Karpas-422 (cell line): ENCODE measurements at places on chromosomes 11 and 22. TPM values are rescaled to one million over a fixed set of nuclear protein-coding genes. Genes with fewer than 3 reads are reported as not detected.

PRDX5 gene
- total RNA-seq, result 205 and 428 TPM in 2 replicates

DERL3 gene
- total RNA-seq, result 16.3 and 21.7 TPM in 2 replicates

DNA sequence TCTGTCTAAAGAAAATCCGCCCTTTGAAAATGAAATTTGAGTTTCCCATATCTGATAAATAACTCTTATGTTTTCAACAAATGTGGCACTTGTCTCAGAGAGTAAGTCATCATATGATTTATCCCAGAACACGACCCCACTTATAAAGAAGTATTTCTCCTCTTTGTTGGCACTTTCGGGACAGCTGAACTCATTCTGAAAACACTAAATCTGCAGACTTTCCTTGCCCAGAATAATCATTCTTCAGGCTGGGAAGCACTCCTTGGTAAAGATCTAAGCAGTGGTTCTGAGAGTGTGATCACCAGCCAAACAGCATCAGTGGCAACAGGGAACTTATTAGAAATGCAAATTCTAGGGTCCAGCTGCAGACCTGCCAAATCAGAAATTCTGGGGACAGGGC lies 532.2 kb upstream of the API5 start:
- H3K4me1 ChIP-seq, result no peaks in the 10 kb centered on the region
- H3K27me3 ChIP-seq, result no peaks in the 10 kb centered on the region
- no peak overlapping the region for H3K27ac ChIP-seq
- H3K4me3 ChIP-seq, result no peak overlapping the region
- DNase-seq, result no peak

DNA sequence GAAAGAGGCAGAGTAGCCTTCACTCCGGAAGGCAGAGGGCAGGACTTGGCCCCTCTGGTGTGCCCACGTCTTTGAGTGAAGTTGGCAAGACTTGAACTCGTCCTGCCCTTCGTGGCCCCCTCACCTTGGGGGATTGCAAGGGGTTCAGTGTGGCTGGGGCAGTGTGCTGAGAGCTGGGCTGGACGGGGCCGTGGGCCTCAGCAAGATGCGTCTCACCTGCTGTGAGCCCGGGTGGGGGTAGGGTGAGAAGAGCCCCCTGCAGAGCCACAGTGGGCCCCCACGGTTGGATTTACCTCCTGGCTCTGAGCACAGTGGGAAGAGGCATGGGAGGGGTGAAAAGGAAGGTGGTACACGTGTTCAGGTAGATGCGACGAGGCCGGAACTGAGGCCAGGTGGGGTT lies 81.4 kb upstream of the ATXN10 start:
- DNase-seq, result no peak
- no peak overlapping the region for H3K27ac ChIP-seq
- H3K27me3 ChIP-seq, result no peaks in the 10 kb centered on the region
- no peak overlapping the region for H3K4me3 ChIP-seq
- no peaks in the 10 kb centered on the region for H3K4me1 ChIP-seq

DNA sequence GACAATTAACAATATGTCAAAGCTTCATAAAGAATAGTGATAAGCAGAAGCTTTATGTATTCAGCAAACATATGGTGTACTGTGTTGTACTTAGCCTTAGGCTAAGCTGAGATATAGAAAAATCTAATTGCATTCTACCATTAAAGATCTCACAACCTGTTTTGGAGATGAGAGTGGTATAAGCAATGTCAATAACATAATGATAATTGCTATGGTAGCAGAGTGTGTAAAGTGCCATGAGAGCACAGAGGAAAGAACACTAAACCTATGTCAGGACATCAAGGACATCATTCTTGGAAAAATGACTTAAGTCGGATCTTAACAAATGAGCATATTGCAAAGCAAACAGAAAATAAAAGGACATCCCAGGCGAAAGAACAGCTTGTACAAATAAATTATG lies 28.6 kb upstream of the ANGPTL5 start:
- H3K27ac ChIP-seq, result no peak overlapping the region
- H3K4me1 ChIP-seq, result no peaks in the 10 kb centered on the region
- no peaks in the 10 kb centered on the region for H3K36me3 ChIP-seq

- no peak for DNase-seq
- H3K27ac ChIP-seq, result no peak overlapping the region
- peaks cover 11% of the 10 kb centered on the region for H3K4me1 ChIP-seq
- H3K36me3 ChIP-seq, result peaks cover 4% of the 10 kb centered on the region; the same call in 1 of the 2 replicates
Observed at GRCh38 chr11:78381865-78382264, 35.8 kb downstream of the GAB2 start.

DNA sequence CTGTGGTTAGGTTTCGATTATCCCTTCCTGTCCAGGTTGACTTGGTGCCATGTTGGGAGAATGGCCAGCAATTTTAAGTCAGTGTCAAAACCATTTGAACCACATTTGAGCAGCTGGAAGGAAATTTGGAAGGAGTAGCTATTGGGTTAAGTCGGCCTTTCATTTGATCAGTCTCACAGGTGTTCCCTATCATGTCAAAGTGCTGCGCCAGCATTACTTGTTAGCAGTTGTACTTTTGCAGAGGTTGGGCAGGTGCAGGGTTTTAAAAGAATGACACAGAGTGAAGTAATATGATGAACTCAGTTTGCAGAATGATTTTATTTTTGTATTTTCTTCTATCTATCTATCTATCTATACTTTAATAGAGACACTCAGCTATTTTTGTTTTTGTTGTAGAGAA lies 6.4 kb upstream of the TYMP start:
- H3K4me3 ChIP-seq, result no peak overlapping the region
- H3K27ac ChIP-seq, result peak overlapping the region; percentile 95
- DNase-seq, result peak; percentile 49
- no peaks in the 10 kb centered on the region for H3K27me3 ChIP-seq
- H3K36me3 ChIP-seq, result no peaks in the 10 kb centered on the region
- peaks cover 75% of the 10 kb centered on the region for H3K4me1 ChIP-seq

DNA sequence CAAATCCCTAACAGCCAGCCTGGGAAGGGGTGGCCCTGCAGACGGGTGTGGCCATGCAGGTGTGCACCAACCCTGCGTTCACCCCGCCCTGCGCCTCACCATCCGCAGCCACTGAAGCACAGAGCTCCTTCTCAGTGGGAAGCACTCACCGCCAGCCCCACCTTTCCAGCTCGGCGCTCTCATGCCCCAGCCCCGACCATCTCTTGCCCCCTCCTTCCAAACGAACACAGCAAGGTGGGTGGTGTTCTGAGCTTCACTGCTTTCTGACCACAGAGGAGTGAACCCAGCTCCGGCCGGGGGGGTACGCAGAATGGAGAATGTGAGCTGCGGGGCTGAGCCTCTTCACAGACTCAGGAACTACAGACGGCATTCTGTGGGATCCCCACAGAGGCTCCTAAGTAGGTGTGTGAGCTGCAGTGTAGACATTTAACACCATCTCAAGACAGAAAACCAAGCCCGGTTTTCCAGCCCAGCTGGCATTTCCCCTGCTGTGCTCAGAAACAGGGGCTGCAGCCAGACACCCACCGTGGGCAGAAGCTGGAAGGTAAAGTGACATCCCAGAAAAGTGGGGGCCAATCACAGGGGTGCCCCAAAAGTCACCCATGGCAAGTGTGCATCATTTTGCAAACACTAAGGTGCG lies 88.4 kb upstream of the RTL6 start:
- H3K27me3 ChIP-seq, result no peaks in the 10 kb centered on the region
- no peak overlapping the region for H3K27ac ChIP-seq

- no peak overlapping the region for H3K4me3 ChIP-seq
- no peak overlapping the region for H3K27ac ChIP-seq
- H3K36me3 ChIP-seq, result no peaks in the 10 kb centered on the region
- no peak for DNase-seq
- H3K27me3 ChIP-seq, result no peaks in the 10 kb centered on the region
Observed at GRCh38 chr22:23457380-23457985, 122.6 kb downstream of the IGLL1 start.

GRCh38 chr22:45537734-45538181 lies 35.1 kb downstream of the FBLN1 start:
- no peak overlapping the region for H3K4me3 ChIP-seq
- no peak overlapping the region for H3K27ac ChIP-seq
- no peaks in the 10 kb centered on the region for H3K4me1 ChIP-seq
- no peak for DNase-seq

- H3K27me3 ChIP-seq, result no peaks in the 10 kb centered on the region
- no peaks in the 10 kb centered on the region for H3K4me1 ChIP-seq
- no peak for DNase-seq
- H3K36me3 ChIP-seq, result no peaks in the 10 kb centered on the region
- H3K27ac ChIP-seq, result no peak overlapping the region
- no peak overlapping the region for H3K4me3 ChIP-seq
Observed at GRCh38 chr11:15806217-15806616, 550.1 kb downstream of the SOX6 start.

- H3K27ac ChIP-seq, result no peak overlapping the region
- no peaks in the 10 kb centered on the region for H3K4me1 ChIP-seq
- H3K27me3 ChIP-seq, result no peaks in the 10 kb centered on the region
- DNase-seq, result no peak
Observed at GRCh38 chr11:16703795-16704194, 34.7 kb upstream of the C11orf58 start.

NXPE1 gene
- total RNA-seq, result not detected in 2 replicates

GRCh38 chr11:85627332-85627997 lies at the start of gene DLG2:
DLG2 (minus strand) TSS chr11:85627344.
- H3K36me3 ChIP-seq, result peaks cover 22% of the 10 kb centered on the region
- no peaks in the 10 kb centered on the region for H3K27me3 ChIP-seq
- DNase-seq, result peak; percentile 69
- H3K4me3 ChIP-seq, result peak within 1 kb of the TSS; percentile 75
- peaks cover 26% of the 10 kb centered on the region for H3K4me1 ChIP-seq

CASP5 gene
- not detected in 2 replicates for total RNA-seq

GAB4 gene
- total RNA-seq, result 0.11 TPM in 1 of 2 replicates, not detected in the other

OR5AL1 gene
- total RNA-seq, result not detected in 2 replicates

GRCh38 chr22:36797911-36798673 lies 18.7 kb downstream of the PVALB start:
- H3K36me3 ChIP-seq, result no peaks in the 10 kb centered on the region
- H3K4me3 ChIP-seq, result no peak overlapping the region
- no peak overlapping the region for H3K27ac ChIP-seq

GRCh38 chr11:24886880-24887619 lies 390.2 kb downstream of the LUZP2 start:
- no peak overlapping the region for H3K27ac ChIP-seq
- no peaks in the 10 kb centered on the region for H3K4me1 ChIP-seq
- H3K36me3 ChIP-seq, result no peaks in the 10 kb centered on the region
- H3K27me3 ChIP-seq, result no peaks in the 10 kb centered on the region
- no peak overlapping the region for H3K4me3 ChIP-seq
- DNase-seq, result no peak

OR51V1 gene
- not detected in 2 replicates for total RNA-seq

DNA sequence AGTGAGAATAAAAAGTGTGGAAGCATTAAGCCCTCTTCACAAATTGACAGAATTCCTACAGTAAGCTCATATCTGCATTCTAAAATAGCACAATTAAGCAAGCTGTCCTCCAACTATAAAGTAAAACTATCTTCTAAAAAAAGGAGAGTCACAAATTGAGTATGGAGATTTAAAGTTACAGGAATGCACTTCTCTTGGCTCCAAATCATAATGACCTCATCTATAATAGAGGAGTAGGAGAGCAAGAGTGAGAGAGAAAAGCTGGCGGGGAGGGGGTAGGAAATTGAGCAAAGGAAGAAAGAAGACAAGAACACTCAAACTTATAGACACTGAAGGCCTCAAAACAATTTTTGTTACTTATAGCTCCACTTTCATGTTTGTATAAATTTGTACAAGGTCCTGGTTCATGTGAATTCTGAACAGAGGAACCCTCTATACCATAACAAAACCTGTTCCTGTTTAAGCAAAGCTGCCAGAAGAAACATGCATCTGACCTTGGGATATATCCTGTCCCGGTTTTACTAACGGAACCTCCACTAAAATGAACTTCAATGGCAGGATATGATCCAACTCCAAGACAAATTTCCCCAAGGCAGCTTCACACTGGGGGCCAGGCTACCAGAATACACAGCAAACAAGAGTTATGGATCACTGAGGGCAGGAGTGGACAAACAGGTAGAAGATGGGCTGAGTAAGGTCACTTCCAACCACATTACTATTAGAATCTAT lies 37.2 kb downstream of the SLC35F2 start:
- H3K36me3 ChIP-seq, result no peaks in the 10 kb centered on the region
- peaks cover 25% of the 10 kb centered on the region for H3K4me1 ChIP-seq
- no peaks in the 10 kb centered on the region for H3K27me3 ChIP-seq
- no peak overlapping the region for H3K27ac ChIP-seq
- DNase-seq, result no peak

DNA sequence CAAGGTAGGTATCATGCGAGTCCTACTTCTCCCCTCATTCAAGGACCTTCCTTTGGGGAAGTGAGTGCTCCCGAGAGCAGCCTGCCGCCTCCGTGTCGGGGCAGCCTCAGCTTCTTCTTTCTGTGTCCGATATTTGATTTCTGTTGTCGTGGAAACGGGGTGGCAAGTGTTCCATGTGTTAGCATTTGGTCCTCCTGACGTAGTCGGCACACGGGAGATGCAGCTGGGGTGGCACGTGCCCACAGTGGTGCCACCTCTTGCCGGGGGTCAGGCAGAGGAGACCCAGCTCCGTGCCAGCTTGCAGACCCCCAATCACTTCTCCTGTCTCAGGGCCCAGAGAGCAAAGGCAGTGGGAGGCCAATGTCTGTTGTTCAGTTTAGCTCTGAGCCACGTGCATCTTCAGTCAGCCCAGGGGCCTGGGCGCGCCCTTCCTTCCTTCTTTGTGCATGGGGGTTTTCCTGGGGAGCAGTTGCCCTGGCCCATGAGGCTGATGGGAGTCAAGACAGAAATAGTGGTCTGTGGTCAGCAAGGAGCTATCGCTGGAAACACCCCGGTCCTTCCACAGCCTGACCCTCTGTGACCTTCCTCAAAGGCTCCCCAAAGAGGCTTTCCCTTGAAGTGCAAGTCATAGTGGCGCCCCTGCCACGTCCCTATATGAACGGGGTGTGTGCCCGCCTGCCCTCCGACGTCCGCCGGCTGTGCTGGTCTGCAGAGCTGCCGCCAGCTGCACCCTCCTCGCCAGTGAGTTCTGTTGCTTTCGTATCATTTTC lies 44.5 kb downstream of the PARVB start:
- H3K36me3 ChIP-seq, result no peaks in the 10 kb centered on the region
- H3K4me3 ChIP-seq, result no peak overlapping the region
- H3K27me3 ChIP-seq, result no peaks in the 10 kb centered on the region
- DNase-seq, result no peak
- H3K4me1 ChIP-seq, result no peaks in the 10 kb centered on the region
- H3K27ac ChIP-seq, result no peak overlapping the region

KDM4D gene
- total RNA-seq, result 1.9 and 3.6 TPM in 2 replicates

ALX4 gene
- not detected in 2 replicates for total RNA-seq

- H3K36me3 ChIP-seq, result no peaks in the 10 kb centered on the region
- H3K4me1 ChIP-seq, result no peaks in the 10 kb centered on the region
- H3K4me3 ChIP-seq, result no peak overlapping the region
- no peak for DNase-seq
Observed at GRCh38 chr11:112697391-112698178, 263.6 kb upstream of the NCAM1 start.

RIC8A gene
- total RNA-seq, result 56.2 and 86.1 TPM in 2 replicates

PHLDB1 gene
- total RNA-seq, result 0.19 TPM in 1 of 2 replicates, not detected in the other

GRCh38 chr11:83728281-83728680 lies 442.1 kb upstream of the CCDC90B start:
- no peak overlapping the region for H3K27ac ChIP-seq
- H3K27me3 ChIP-seq, result no peaks in the 10 kb centered on the region
- H3K4me1 ChIP-seq, result peaks cover 23% of the 10 kb centered on the region
- DNase-seq, result no peak

DNA sequence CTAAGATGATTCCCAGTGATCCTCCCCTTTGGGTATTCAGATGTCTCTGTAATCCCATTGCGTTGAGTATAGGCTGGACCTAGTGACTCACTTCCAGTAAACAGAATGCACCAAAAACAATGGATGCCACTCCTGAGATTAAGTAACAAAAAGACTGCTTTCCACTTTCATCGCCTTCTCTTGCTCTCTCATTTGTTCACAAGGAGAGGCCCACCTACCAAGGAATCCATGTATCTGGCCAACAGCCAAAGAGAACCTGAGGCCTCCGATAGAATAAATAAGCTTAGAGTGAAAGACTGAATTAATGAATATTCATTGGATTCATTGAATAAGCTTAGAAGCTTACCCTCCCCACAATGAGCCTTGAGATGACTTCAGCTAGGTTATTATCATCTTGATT lies 454.6 kb downstream of the KCNA4 start:
- no peak overlapping the region for H3K27ac ChIP-seq
- H3K36me3 ChIP-seq, result no peaks in the 10 kb centered on the region
- no peaks in the 10 kb centered on the region for H3K4me1 ChIP-seq
- H3K27me3 ChIP-seq, result no peaks in the 10 kb centered on the region
